ENCODE measurements at places on chromosomes 1 and 21.

DNA sequence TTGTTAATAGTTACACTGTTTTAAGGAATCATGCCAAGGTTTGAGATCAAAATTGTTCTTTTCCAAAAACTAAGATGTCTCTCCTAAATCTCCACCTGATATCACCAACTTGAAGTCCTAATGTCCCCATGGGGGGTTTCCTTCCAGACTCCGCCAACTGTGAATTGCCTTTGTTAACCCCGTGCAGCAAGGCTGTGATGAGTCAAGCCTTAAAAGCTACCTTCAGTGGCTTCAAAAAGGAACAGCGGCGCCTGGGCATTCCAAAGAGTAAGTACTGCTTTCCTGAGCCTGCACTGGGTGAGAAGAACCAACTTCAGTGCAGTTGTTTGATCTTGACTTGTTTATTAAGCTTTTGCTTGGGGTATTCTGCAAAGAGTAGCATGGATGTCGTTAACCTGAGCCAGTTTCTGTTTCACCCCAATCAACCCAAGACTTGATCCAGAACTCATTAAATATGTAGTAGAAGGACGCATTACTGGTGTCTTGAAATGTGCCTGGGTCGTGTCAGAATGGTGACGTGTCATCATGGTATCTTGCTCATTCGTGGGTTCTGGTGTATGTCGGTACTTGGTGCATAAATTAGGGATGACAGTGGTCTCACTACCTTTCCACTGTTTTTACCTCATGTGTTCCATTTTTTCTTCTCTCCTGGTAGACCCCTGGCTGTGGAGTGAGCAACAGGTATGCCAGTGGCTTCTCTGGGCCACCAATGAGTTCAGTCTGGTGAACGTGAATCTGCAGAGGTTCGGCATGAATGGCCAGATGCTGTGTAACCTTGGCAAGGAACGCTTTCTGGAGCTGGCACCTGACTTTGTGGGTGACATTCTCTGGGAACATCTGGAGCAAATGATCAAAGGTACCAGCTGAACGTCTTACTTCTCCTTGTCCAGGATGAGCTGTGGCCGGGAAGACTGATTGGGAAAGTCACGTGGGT is 8.7 kb downstream of the ETS2 start:
- DNase-seq: no peak

- DNase-seq: no peak
Measured at GRCh38 chr1:192566657-192567056, 8.9 kb upstream of the RGS1 start.

- no peak for DNase-seq
Measured at GRCh38 chr1:97824200-97824599, 96.6 kb downstream of the DPYD start.

- DNase-seq: no peak
Measured at GRCh38 chr1:114540272-114540671, 29.3 kb upstream of the TRIM33 start.

GRCh38 chr1:226867461-226868054 is 2.9 kb upstream of the PSEN2 start:
- DNase-seq: no peak

- DNase-seq: no peak
Measured at GRCh38 chr1:67618285-67619018, 66.5 kb upstream of the GADD45A start.

DNA sequence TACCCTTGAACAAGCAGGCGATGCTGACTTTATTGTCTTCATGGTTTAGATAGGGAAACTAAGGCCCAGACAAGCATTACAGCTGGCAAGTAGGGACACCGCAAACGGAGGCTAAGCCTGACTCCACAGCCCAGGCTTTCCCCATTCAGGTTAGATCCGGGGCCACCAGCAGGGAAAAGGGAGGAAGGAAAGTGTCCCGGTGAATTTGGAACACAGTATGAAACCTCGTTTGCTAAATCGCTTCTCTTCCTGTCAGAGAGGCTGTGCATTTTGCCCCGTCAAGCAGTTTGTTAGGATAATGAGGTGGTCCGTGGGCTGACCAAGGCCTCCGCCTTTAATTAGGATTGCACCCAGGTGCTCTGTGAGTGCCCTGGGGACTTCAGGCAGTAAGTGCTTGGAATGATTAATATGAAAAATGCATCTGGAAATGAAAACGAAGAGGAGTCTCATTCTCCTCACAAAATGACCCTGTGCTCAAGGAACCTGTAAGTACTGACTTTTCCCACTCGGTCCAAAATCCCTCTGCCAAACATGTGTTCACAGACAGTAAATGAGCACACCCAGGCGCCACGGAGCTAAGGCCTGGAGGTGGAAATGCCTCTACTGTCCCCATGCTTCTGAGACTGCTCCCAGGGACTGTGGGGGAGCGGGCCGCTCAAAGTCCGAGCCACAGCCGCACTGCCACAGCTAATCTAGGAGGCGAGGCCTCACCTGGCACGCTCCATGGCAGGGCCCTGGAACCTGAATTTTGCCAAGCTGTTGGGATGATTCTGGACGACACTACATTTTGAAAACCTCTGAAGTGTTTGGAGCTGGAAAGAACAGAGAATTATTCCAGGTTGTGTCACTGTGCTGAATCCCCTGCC is 234.1 kb downstream of the SDCCAG8 start:
- DNase-seq: no peak

GRCh38 chr1:246566813-246567645 is 773 bp downstream of the CNST start:
- DNase-seq: peak; percentile 35

DNA sequence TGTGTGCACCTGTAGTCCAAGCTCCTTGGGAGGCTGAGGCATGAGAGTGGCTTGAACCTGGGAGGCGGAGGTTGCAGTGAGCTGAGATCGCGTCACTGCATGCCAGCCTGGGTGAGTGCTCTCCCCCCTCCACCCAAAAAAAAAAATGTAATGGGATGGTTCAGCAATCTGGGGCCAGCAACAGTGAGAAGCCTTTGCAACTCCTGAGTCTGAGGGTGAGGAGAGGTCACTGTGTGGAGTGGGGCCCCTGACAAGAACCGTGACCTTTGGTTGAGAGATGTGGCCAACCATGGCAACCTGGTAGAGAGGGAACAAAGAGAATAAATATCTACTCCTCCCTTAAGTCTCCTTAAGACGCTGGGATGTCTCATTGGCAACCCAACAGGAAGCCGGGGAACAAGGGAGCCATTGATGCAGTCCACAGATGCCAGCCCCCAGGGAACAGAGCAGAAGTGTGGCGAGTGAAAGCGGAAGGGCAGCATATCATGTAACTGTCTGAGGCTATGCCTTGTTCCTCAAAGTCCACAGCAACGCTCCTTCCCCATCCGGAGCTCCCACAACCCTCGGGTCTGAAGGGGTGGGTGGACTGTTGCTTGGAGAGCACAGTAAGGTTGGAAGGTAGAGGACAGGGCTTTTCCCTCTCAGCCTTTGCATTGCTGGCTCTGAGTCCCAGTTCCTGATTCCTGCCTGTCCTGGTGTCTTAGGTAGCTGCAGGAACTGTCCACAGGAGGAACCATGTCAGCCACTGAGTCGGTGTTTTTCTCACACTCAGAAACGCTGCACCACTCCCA is 8.3 kb downstream of the TRNP1 start:
- no peak for DNase-seq

DNA sequence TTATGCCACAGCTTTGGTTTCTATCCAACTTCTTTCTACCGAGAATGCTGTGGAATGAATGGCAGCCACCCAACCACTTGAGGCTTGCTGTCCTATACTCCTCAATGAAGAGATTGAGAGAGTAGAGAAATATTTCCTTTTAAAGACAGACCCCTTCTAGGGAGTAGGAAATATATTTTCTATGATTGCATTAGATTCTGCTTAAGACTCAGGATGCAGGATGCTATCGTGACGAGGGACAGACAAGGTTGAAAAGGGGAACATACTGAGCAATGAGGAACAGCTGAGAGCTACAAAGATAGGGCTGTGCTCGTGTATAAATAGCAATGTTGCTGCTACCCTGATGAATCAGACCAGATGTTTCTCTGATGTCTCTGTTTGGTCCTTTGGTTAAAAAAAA is 7.1 kb upstream of the RASAL2 start:
- DNase-seq: no peak

GRCh38 chr1:182299728-182300616 is 91.6 kb downstream of the GLUL start:
- DNase-seq: peak; percentile 42

- no peak for DNase-seq
Measured at GRCh38 chr1:35379317-35380000, 111.0 kb downstream of the ZMYM4 start.

DNA sequence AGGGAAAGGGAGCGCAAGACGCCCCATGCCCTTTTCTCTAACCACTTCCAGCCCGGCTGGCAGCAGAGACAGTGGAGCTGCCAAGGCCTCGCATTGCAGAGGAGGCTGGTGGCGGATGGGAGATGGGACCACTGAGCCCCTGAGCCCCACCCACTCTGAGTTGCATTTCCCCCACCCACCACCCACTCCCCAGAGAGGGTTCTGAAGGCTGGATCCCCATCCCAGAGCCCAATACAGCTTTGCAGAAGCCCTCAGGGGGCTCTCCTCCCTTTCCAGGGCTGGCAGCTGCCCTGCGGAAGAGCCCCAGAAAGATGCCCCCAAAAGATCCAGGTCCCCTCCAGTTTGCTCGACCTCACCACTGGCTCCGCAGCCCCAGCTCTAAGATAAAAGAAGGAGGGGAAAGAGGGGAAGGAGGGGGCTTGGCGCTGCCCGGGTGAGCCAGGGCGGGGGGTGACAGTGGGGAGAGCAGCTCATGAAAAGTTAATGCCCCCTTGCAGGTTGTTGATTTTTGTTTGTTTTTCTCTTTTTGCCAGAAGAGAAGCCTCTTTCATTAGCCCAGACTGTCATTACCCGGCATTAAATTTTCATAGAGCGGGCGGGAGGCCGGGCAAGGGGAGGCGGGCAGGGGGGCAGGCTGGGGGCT is 38.4 kb upstream of the CASZ1 start:
- DNase-seq: no peak

DNA sequence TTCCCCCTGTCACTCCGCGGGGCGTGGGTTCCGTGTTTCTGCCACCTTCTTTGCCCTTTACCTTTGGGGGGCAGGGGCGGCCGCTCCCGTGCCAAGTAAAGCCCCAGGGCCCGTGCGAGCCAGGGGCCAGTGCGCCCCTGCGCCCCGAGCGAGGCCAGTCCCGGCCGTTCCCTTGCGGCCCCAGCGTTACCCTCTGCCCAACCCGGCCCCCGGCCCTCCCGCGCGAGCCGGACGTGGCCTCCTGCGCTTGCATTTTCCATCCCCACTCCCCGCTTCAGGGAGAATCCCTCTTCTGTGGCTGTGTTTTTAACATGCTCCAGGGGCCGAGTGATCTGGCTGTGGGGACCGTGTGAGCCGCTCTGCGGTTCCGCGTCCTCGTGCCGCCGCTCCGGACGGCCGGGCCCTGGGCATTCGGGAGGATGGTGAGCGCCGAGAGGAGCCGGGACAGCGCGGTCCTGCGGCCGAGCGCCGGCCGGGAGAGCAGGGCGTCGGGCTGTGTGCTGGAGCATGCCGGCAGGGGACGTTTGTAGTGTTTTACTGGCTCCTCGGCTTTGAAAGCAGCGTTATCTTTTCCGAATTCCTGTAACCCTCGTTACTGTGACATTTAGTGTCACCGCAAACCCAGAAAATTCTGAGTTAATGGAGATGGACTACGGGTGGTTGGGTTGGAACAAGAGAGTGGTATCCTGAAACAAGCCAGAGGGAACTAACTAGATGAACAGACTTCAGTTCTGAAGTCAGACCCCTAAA is 1.0 kb downstream of the GALNT2 start:
- DNase-seq: no peak

- DNase-seq: no peak
Measured at GRCh38 chr1:43311521-43311920, 10.7 kb downstream of the TIE1 start.

- DNase-seq: no peak
Measured at GRCh38 chr1:38326856-38327255, 280.3 kb upstream of the POU3F1 start.

DNA sequence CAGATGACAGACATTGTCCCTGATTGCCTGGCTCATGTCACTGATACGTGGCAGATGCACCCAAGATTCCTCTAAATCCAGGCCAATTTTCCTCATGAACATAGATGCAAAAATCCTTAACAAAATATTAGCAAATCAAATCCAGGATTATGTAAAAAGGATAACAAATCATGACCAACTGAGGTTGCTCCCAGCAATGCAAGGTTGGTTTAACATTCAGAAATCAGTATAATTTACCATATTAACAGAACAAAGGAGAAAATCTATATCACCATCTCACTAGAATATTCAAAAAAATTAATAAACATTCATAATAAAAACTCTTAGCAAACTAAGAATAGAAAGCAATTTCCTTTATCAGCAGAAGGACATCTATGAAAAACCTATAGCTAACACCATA is 39.7 kb downstream of the FAF1 start:
- DNase-seq: no peak

DNA sequence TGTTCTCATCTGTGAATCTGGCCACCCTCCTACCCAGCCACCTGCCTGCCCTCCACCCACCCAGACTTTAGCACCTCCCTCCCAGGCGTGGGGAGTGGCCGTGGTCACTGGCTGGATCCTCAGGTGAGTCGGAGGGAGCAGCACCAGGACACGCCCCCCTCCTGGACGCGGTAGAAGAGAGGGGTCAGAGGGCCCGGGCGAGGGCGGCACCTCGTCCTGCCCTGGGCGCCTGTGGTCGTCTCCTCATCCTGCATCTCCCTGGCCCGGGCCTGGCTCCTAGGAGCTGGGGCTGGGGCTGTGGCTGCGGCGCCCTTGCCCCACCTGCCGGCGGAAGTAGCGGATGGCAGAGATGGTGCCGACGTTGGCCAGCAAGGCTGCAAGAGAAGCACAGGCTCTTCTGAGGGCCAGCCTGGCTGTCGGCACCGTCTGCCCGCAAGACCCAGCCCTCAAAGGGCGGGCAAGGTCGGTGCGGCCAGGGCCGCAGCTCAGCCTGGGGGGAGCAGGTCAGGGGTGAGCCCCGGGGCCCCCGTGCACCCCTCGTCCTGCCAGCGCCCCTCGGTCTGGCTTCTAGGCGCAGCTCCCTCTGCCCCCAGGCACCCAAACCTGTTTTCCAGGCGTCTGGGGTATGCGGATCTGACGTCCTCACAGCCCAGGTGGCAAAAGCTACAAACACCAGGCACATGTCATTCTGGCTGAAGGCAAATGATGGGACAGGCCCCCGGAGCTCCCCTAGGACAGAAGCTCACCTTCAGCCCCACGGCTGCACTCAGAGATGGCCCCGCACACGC is 5.8 kb downstream of the PERM1 start:
- peak; percentile 44 for DNase-seq

DNA sequence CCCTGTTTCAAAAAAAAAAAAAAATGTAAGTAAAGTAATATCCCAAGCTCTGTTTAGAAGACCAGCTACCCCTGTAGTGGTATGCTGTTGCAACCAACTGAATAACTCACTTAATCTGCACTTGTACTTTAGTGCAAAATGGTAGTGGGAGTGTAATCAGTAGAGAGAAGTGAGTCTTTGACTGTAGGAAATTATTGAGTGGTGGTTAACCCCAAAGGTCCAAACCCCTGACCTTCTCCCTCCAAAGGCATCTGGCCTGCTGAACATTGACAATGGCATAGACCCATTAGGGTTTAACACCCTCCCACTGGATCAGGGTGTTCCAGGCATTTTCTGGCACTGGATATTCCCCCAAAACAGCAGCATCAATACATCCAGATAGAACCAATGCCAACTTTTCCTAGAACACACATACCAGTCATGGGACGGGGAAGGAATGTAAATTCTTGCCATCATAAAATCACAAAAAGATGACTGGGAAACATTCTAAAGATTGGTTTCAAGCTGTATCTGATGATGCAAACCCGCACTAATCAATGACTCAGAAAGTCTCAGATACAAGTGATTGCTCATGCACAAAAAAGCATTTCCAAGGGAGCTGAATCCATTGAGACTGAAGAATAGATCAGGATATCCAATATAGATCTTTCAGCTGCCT is 110.3 kb downstream of the MRPL39 start:
- no peak for DNase-seq

GRCh38 chr21:25890001-25890400 is 155.2 kb downstream of the GABPA start:
- DNase-seq: no peak

- DNase-seq: no peak
Measured at GRCh38 chr1:160125746-160126145, 10.2 kb downstream of the ATP1A2 start.

Data from activated CD4-positive, alpha-beta T cell treated with anti-CD3 and anti-CD28 coated beads, Interleukin-2, Interleukin-4, amounts not matched to agents 100 ng/mL and 50 ng/mL, durations not matched to agents 16 hours and 8 hours (primary cell).